Mucosa of descending colon (tissue), 3 donors: ENCODE measurements at places on chromosomes 5 and 9. TPM values are rescaled to one million over a fixed set of nuclear protein-coding genes. Genes with fewer than 3 reads are reported as not detected.
A peak's percentile ranks its signal among the peaks of the same experiment; 100 is the strongest.

- no peak for DNase-seq
Observed at GRCh38 chr9:133825555-133826218, 87.5 kb upstream of the SARDH start.

GRCh38 chr5:78627175-78627574, 21.4 kb downstream of the LHFPL2 start:
- no peak for DNase-seq

DNA sequence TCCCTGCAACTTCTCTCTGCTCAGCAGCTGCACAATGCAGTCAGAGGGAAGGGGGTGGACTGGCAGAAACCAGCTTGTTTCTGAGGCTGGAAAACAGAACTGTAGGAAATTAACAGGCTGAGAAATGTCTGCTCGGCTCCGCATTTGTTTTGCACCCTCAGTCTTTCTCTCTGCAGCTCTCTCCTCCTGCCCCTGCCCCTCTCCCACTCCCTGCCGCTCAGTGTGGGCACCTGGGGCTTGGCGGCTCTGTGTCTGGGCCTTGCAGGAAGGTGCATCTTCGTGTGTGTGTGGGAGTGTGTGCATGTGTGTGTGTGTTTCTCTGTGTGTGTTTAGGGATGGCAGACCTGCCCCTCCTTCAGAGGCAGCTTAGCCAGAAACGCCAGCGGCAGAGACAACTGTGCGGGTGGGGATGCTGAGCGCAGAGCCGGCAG, 53.0 kb downstream of the PCDH1 start:
- no peak for DNase-seq

GRCh38 chr9:28671000-28671399, 1097.7 kb upstream of the C9orf72 start:
- DNase-seq, result no peak

DNA sequence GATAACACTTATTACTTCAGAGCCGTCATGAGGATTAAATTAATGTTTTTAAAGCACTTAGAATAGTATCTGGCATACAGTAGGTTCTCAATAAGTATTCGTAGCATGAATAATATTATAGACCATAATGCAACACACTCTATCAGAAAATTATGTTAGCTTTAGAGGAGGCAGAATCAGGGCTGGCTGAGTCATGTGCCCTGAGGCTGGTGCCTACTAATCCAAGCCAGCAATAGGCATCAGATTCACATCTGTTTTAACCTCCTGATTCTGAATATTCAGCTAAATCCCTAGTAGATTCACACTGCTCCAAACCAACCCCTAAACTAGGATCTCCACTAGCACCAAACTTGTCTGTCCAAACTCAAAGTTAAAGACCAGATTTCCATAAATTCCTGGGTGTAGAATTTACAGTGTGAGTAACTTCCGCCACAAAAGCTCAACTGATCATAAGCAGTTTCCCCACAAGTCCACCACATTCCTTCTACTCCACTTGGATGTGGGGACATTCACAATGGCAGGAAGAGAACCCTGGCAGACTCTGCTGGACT, 170.0 kb upstream of the DAPK1 start:
- DNase-seq, result no peak

- no peak for DNase-seq
Observed at GRCh38 chr5:74556006-74556405, 84.5 kb downstream of the ENC1 start.

DNA sequence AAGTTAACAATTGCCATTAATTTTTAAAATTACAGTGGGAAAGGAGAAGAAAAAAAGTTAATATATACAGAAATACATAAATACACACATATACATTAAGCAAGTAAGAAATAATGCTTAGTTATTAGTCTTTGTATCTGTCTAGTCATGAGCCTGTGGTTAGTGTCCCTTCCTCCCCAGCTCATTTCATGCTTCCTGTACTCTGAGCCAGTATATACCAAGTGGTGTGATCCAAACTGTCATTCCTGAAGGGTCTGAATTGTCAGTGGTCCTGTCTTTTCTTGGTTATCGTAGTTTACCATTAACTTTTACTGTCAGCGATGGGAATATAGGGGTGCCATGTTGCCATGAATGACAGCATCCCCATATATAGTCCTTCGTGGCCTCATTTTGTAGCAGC, 24.2 kb upstream of the STOM start:
- no peak for DNase-seq

GRCh38 chr5:178160176-178160575, 6.5 kb upstream of the NHP2 start:
- no peak for DNase-seq

DNA sequence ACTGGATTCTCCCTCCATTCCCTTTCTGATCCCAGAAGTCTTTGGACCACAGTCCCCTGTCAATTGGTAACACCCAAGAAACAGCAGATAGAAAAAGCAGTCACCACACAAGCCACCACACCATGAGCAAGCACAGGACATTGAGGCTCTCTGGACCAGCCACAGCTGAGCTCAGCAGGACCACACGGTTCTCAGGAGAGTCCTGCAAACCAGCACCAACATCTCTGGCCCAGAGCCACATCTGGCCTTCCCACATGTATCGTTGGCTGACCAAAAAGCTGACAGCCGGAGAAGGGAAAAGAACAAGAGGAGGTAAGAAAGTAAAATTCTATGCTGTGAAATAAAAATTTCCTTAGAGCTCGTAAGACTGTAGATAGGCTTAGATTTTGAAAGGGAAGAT, 56.7 kb downstream of the KLHL3 start:
- DNase-seq, result no peak

DNA sequence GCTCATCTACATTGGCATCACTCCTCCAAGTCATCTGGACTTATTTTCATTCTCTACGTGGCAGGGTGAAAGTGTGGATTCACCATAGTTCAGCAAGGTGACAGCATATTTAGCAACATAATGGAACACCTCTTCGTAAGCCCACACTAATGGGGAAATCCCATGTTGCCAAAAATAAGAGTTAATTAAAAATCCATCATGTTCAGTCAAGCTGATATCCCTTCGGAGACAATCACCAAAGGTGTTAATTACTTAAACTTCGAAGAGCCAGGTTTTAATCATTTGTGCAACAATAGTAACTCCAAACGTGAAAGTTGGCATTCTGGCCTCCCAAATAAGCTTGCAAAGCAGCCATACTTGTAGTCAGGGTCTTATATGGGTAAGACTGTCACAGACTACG, 242.9 kb downstream of the NSG2 start:
- DNase-seq, result no peak

- no peak for DNase-seq
Observed at GRCh38 chr9:102778746-102779145, 216.4 kb upstream of the CYLC2 start.

DNA sequence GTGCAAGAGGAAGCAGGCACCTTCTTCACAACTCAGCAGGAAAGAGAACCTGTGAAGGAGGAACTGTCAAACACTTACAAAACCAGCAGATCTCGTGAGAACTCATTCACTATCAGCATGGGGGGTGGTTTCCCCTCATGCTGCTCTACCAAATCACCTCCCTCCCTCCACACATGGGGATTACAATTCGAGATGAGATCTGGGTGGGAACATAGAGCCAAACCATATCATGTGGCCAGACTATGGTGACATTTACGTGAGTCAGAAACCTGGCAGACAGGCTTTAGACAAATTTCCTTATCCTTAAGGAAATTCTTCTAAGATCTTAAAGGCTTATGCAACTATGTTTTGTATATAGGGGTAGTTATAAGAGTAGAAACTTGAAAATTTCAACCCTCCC, 8.7 kb upstream of the AOPEP start:
- DNase-seq, result no peak

DNA sequence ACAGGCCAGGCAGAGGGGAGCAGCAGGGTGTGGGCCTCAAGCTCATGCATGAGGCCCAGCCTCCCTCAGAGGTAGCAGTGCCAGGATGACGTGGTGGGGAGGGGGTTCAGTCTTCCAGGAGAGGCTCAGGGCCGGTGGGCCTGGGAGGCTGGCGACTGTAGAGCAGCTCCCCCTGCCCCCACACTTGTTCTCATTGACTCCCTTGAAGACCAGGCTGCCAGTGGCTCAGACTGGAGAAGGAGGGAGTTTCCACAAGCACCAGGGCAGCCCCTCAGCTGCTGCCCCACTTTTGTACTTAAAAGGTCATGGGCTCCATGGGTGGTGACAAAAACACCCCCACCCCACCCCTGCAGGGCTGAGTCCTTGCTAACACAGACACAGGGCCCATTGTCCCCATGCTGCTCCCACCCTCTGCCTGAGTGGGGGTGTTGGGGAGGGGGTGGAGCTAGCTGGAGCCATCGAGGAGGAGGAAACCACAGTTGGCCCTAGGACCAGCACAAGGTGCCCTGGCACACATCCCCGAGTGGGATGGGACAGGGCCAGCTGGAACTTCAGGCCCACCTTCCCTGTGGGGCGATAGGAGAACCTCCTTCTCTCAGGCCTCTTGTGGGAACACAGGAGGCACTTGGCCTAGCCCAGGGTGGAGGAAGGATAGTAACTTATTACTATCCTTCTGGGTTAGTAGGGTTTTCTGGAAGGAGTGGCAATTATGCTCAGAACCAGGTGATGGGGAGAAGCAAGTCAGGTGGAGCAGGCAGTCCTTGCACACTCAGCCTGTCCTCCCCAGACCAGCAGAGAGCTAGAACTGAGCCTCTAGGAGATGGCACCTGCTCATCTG, 10.7 kb downstream of the PDLIM4 start:
- DNase-seq, result no peak

DNA sequence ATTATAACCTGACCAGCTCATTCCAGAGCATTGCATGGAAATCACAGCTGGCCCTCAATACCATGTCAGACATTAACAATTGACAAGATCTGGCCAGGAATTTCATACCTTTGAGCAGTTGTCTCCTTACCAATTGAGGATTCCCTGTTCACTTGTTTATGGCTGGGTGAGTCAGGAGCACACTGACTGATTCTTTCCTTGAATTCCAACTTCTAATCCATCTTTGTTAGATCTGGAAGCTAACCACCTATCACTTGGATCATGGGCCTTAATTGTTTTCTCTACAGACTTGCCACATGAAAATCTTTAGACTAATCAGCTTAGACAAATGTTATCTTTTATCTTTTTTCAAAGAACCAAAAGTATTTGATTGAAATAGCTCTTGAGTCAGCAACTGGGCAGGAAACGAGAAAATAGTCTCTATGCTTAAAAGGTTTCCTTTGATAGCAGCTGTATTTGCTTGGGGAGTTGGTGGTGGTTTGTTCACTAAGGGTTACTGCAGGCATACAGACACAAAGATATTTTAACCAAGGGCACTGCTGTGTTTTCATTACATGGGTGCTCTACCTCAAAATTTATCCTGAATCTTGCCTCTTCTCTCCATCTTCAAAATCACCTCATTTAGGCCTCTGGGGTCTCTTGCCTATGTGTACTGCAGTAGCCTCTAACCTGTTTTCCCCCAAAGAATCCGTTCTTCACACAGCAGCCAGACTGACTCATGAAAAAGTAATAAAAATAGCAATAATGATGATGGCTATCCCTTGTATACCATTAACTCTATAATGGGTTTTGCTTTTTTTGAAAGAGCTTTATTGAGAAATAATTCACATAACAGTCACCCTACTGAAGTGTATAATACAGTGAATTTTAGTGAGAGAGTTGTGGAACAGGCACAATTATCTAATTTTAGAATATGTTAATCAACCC, 197.0 kb upstream of the NMUR2 start:
- no peak for DNase-seq

DNA sequence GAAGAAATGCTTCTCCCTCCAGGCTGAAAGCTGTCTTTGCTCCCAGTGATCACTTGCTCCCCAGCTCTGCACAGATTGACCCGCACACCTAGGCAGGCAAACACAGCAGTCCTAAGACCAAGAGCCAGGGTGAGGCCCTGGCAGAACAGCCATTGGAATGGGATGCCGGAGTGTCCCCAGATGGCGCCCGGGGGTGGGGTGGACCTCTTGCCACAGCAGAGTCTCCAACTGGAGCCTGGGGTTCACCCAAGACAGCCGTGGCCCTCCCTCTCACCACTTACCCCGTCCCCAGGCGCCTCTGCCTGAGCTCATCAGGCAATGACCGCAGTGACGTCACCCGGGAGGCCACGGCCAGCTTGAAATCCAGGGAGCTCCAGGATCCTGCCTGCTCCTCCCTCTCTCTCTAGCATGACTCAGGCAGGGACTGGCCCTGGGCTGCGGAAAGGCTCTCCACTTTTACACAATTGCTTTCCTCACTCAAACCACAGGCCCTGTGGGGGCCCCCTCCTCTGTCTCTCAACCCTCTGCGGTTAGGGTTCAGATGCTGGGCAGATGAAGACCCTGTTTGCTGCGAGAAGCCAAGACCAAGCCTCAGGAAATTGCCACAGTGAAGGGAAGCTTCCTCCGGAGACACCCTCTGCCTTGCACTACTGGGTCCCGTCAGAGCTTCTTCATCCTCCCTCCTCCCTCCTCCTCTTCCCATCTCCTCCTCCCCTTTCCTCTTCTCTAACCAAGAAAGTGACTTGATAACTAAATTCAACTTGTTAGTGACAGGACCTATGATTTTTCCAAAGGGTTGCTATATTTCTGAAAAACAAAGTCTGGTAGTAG, 24.3 kb upstream of the PTGES start:
- DNase-seq, result peak; percentile 79

GRCh38 chr9:96084331-96084734, 208.8 kb downstream of the ERCC6L2 start:
- DNase-seq, result no peak

DNA sequence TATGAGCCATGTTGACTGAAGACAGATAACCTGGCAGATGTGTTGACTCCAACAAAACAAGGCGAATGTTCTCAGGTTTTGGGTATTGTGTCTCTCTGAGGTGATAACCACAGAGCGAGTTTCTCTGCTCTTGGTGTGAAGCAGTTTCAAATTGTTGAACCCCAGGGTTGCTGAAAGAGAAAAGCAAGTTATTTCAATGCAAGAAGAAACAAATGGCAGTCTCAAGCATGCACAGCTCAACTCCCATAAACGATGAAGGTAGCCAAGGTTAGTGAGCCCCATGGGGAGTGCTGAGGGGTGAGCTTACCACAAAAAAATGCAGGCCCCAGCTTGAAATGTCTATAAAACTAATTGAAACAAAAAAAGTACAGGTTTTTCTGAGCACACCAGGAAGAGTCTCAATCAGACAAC, 220.8 kb upstream of the DAPK1 start:
- DNase-seq, result no peak

DNA sequence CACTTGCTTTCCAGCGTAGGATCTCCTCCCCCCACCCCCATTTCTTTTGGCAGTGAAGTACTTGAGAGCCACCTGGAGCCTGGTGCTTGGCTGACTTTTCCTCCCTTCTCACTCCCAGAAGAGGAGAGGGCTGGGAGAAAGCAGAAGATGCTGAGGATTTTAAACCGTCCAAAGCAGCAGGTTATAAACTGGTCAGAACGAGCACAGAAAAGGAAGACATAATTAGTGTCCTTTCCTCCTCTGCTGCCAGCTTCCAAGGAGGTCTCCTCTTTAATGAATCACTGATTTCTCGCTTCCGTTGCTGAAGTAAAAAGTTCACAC, 563 bp upstream of the FGF10 start:
- no peak for DNase-seq

LCN9 gene
- not detected for total RNA-seq

CTSV gene
- 2.3 TPM for total RNA-seq

SMIM33 gene
- total RNA-seq, result 2.8 TPM

ENTPD2 gene
- 10.7 TPM for total RNA-seq

PHF24 gene
- 0.55 TPM for total RNA-seq

NMUR2 gene
- total RNA-seq, result not detected

SLC35D2 gene
- 53.5 TPM for total RNA-seq

STOM gene
- 79.7 TPM for total RNA-seq
